Hematopoietic multipotent progenitor cell treated with erythropoietin and hydrocortisone succinate and interleukin-3 and kit ligand, for 6 days (in vitro differentiated cells): ENCODE measurements at places on chromosomes 2 and 18.

- no peak for DNase-seq
Observed at GRCh38 chr2:207161247-207162123, 4.3 kb downstream of the KLF7 start.

- no peak for DNase-seq
Observed at GRCh38 chr18:45522371-45522770, 92.9 kb upstream of the SLC14A2 start.

DNA sequence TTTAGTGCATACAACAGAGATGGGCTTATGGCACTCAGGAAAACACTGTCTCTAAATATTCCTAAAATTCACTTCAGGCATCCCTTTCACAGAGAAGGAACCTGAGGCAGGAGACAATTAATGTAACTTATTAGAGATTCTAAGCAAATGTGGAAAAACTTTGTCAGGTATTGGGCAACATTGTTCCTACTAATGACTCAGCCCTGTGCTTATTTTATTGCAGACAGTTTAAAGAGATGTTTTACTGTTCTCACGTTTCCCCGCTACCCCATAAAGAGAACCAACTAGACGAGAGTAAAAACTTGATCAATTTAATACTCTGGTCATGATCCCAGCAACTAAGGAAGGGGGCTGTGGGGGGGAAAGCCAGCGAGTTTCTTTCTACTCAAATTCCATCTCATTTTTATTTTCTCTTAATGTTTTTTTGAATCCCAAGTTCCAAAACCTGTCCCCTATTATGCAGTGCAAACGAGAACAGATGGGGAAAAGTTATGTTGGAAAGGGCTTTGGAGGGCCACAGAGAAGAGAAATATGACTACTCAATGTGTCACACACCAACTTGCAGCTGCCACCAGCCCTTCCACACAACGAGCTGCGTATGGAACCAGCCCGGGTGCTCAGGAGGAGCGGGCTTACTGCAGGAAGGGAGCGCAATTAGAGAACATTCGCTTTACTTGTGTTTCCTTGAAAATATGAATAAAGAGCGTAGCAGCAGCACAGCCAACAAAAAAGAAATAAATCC, 18.7 kb upstream of the ACVR1 start:
- no peak for DNase-seq

DNA sequence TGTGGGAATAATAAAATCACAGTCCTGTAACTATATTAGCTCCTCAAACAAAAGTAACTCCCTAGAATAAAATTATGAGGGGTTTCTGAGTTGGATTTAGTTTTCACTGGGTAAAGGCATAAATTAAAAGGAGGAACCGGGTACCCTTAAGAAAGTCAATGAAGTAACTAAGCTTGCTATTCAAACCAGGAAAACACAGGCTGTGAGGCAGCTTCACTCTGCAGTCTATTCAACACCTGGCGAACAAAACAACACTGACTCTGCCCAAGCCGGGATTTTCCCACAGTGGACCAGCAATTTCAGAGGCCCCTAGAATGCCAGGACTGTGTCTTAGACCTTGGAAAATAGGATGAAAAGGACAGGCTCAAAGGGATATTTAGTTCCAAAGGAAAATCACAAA, 24.6 kb upstream of the CREB1 start:
- no peak for DNase-seq

GRCh38 chr18:21894619-21895367, 154.2 kb downstream of the MIB1 start:
- DNase-seq = no peak

DNA sequence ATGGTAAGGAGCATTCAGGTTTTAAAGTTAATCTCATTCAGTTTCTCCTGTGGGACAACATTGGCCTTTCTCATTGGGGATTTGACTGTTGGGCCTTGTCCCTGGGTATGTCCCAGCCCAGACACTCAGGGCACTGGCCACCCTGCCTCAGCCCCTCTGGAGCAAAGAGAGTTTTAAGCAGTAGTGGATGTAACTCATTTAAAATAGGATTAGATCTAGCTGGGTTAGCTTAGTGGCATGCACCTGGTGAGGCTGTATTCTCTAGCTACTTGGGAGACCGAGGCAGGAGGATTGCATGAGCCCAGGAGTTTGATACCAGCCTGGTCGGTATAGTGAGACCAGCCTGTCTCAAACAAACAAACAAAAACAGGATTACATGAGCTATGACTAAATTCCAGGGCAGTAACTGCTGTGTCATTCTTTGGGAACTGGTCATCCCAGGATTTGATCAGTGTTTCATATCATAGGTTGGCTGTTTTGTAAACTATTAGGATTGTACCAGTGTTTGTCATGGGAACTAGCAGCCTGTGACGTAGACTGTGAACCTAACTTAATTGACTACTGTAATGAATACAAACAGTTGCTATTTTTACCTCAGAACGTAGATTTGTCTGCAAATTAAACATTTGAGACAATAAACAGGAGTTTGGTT, 12.5 kb downstream of the INPP4A start:
- no peak for DNase-seq

DNA sequence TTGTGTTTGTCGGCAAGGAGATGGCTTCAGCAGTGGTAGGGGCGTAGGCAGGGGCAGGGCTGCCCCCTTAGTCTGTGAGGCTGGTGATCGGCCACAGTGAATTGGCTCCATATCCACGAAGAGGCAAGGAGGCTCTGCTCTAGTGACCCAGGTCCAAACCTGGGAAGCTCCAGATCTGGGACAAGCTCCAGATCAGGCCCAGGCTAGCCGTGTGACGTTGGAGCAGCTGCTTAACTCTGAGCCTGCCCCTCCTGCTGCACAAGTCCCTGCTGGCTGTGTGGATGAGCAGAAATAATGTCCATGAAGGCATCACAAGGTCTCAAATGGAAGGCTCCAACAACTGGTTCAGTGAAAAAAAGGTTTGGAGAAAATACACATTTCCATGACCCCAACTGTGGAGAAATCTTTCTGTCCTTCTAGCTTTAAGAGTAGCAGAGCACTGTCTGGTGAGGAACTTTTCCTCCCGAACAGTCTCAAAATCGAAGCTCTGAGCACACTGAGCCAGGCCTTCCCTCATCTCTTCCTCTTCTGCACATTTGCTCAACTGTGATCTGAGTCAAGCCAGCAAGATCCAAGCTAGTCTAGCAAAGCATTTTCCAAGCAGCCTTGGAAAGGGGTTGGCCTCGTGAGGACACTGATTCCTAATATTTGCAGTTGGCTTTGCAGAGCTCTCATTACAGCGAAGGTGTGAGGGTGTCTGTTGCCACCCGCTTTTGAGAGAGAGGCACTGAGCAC, 67.0 kb upstream of the TCF7L1 start:
- DNase-seq = no peak

- DNase-seq = no peak
Observed at GRCh38 chr2:236376566-236377244, 112.5 kb upstream of the ASB18 start.

DNA sequence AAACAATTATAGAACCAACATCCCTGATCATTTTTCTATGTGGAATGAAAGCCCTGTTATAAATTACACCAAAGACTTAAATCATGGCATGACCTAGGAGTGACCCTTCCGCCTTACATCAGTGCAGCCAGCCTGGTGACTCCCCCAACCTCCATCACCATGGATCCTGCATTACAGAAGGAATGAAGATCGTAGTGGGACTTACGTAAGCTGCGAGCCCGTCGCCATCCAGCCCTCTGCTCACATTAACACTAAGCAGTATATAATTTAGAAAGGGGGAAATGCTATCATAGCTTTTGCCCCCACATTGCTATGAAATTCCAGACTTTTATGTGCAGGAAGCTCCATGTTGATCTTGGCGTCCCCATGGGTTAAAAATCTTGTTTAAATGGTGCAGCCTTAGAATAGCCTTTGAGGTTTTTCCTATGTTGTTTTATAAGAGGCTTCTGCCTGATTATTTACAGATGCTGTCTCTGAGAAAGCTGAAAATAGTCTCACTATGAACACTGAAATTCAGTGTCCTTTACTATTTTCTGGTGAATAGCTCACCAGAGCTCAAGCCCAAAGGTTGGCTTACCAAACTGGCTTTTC, 76.3 kb downstream of the COLEC12 start:
- no peak for DNase-seq

DNA sequence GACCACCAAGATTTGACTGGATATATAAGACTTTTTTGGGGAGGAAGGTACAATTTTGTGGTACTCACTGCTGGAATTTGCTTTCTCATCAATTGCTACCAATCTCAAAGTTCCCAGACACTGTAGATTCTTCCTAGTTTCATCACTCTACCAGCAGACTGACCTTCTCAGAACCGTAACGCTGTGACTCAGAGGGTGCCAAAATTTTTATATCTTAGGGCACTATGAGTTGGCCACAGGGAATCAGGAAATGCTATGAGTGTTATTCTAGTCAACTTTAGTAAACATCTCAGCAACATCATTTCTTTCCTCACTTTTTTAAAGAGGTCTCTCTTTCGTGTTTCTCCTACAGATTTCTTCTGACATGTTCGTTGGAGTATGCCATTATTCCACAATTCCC, 499.0 kb downstream of the TMX3 start:
- no peak for DNase-seq

DNA sequence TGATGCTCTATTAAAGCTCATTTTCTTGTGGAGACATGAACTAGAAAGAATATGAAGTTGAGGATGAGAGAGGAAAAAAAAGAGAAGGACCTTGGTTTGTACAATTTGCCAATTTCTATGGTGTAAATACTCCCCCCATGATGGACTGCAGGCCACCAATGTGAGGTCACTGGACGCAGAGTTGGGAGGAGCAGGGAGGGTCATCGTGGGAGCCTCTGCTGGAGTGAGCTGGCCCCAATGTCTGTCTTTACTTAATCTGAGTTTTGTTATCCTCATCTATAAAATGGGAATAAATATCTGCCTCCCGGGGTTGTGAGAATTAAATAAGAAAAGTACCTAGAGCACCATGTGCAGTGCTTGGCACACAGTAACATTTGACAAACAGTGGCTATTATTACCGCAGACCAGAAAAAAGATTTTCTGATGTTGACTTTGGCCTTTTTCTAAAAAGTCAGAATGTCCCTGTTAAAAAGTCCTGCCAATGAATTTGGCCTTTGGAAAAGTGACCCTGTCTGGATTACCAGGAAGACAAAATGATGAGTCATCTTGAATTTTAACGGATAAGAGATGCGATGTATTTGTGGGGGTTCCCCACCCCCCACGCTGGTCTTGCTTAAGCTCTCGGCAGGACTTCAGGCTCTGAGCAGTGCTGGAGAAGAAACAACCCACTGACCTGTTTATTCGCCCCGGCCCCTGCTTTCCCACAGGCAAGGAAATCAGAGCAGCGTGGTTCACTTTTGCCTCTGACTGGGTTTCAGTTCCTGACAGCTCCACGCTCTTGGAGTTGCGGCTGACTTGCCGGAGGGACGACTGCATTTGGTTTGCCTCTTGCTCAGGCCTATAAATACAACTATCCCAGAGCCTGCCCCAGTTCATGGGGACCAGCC, 50.3 kb upstream of the FOSL2 start:
- DNase-seq = no peak
